ENCODE measurements at places on chromosomes 11 and 22. TPM values are rescaled to one million over a fixed set of nuclear protein-coding genes. Genes with fewer than 3 reads are reported as not detected.

APOA4 gene
- not detected for total RNA-seq

HIPK3 gene
- total RNA-seq = 242 TPM

CASP4 gene
- 83.9 TPM for total RNA-seq

WT1 gene
- 2.3 TPM for total RNA-seq

MRGPRX3 gene
- total RNA-seq = not detected

PNPLA3 gene
- total RNA-seq = 0.37 TPM

LDHAL6A gene
- total RNA-seq = not detected

HBE1 gene
- total RNA-seq = 3.0 TPM

SLC35C1 gene
- 6.2 TPM for total RNA-seq

UBQLN3 gene
- 0.58 TPM for total RNA-seq

MUC6 gene
- total RNA-seq = not detected

DNA sequence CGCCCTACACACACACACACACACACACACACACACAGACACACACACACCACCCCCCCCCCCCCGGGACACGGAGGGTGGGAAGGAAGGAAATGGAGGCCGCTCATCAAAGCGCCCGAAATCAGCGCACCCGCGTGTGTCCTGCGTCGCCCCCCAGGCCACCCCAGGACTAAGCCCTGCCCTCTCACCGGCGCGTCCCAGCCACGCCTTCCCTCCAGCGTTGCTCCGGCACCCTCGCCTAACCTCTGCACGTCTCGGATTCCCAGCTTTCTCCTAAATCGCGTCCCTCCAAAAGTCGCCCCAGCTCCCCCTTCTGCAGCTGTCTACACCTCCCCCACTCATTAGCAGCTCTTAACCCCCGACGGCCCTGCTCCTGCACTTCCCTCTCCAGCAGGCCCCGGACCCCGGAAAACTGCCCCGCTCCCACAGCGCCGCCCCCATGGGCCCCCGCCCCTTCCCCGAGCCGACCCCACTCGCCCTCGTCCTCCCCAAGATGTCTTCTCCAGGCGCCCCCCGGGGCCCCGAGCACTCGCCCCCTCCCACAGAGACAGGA lies 557 bp downstream of the PACSIN2 start:
- no peak for DNase-seq

- DNase-seq = no peak
These were observed 45.2 kb downstream of the SC5D start for GRCh38 chr11:121337740-121338272.

GRCh38 chr11:702462-703461 lies 3.3 kb upstream of the EPS8L2 start:
- no peak for DNase-seq

- DNase-seq = peak; percentile 71
These were observed at the start of gene MED19 for GRCh38 chr11:57711414-57712255. MED19 (minus strand) TSS chr11:57712215; CDS start chr11:57712179, 36 bp downstream.

GRCh38 chr11:73356979-73357860 lies 19.0 kb upstream of the RELT start:
- no peak for DNase-seq

DNA sequence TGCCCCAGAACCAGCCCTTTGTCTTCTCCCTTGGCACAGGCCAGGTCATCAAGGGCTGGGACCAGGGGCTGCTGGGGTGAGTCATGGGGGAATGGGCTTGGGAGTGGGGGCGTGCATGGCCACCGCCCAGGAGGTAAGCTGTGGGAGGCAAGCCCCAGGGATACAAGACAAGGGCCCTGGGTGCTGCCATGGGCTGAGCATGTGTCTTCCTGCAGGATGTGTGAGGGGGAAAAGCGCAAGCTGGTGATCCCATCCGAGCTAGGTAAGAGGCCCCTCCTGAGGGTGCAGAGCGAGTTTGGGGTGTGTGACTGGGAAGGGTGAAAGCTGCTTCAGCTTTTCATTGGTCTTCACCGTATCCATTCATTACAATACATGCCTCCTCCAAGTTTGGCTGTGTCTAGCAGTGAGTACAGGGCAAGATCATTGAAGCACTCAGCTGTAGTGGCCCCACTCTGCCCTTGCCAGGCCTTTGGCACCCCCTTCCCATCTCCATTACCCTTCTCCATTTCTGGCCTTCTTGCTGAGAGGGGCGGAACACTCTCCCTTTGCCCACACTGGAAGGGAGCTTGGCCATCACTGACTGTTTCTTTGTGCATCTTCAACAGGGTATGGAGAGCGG lies 2.5 kb downstream of the FKBP2 start:
- DNase-seq = no peak

GRCh38 chr11:13313005-13313819 lies 35.6 kb downstream of the BMAL1 start:
- DNase-seq = no peak

DNA sequence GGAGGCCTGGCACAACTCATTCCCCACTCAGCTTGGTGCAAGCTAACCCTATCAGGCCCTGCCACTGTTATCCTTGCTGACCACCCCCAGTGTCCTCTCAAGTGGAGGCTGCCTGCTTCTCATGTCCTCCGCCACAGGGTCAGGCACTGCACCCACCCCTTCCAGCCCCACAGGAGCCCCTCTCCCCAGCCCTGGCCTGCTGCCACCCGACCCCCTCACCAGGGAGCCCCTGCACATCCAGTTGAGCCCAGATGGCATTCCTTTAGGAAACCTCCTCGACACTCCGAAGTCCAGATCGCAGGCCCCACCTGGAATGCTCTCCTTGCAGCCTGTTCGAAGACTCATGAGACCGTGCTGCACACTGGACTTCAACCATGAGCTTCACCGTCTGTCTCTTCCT lies 28.0 kb upstream of the IL17RA start:
- DNase-seq = no peak

DNA sequence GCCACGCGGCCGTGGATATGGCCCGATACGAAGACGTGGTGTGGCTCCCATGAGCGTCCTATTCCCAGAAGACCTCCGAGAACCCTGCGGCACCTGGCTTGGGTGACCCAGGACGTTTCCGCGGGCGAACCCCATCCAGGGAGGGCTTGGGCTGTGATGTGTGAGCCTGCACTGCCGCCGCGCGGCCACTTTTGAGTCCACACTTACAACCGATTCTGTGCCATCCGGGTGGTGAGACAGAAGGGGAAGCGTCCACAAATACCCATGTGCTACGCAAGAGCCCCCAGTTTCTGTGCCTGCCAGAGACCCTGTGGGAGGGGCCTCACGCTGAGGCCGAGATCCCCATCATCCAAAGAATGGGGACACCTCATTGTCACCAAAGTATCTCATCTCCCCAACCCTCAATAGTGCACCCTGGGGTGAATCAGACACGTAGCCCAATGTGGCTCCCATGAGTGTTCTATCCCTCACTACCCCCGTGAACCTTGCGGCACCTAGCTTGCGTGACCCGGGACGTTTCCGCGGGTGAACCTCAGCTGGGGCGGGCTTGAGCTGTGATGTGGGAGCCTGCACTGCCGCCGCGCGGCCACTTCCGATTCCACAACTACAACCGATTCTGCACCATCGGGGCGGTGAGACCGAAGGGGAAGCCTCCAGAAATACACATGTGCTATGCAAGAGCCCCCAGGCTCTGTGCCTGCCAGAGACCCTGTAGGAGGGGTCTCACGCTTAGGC lies 4.6 kb upstream of the H19 start:
- no peak for DNase-seq

DNA sequence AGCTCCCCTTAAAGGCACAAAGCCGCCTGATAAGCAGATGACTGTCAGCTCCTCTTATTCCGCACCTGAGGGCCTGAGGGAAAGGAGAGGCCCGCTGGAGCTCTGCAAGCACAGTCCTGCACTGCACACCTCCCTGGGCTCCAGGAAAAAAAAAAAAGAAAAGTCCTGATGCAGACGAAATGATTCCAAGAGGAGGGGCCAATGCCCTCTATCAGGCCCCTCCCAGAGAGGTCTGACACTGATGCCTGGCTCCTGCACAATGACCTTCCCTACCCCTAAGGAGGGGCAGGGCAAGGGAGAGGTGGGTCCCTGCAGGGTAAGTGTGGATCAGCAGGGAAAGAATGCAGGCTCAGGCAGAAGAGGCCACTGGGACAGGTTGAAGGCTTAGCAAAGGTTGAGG lies 572.7 kb downstream of the SOX6 start:
- DNase-seq = no peak

DNA sequence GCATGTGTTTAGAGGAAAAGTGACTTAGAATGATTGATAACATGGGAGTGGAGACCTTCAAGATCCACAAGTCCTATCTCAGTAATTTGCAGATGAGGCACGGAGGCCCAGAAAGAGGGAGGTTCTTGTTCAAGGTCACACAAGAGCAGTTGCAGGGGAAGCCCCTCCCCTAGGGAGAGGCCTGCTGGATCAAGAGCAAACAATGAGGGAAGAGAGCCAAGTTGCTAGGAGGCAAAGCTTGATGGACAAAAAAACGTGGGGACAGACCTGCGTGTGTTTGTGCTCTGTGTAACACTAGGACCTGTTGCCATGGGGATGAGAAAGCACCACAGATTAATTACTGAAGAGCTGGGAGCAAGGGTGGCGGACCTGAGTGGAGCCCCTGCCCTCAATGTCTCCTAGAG lies 6.4 kb upstream of the MFRP start:
- DNase-seq = no peak

DNA sequence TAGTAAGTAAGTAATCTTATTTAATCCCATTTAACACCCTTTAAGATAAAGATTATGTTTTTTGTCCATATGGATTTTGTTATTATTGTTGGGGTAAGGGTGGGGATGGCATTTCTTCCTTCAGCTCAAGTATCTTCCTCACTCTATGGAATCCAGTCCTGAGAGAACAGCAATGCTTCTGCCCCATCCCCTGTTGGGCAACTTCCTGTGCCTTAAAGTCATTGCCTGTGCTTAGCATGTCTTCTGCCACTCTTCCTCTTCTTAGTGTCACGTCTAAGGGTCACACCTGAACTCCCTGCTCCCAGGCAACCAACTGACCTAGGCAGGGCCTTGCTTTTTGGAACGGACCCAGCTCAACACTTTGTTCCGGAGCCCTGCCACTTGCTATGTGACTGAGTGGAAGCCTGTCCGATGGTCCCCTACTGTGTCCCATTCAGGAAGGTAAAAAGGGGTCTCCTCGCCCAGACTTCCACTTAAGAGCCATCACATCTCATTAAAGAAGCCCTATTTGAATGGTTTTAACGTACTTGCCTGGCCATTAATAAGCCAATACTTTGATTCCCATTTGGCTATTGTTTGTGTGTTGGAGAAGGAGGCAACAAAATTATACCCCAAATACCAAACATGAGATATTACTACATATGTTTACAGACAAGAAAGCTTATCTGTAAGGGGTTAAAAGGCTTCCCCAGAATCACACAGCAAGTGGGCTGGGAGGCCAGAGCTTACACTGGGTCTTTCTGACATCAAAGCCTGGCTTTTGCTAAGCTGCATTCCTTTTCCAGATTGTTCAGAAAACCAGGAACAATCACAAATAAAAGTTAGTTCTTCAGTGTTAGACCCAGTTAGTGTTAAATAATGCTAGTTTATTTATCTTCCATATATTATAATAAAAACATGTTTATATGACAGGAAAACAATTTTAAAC lies 59.2 kb downstream of the RAB38 start:
- no peak for DNase-seq

- no peak for DNase-seq
These were observed 372.8 kb upstream of the CCDC179 start for GRCh38 chr11:23233075-23233474.

- DNase-seq = no peak
These were observed 475 bp downstream of the PITPNB start for GRCh38 chr22:27918341-27919221.

DNA sequence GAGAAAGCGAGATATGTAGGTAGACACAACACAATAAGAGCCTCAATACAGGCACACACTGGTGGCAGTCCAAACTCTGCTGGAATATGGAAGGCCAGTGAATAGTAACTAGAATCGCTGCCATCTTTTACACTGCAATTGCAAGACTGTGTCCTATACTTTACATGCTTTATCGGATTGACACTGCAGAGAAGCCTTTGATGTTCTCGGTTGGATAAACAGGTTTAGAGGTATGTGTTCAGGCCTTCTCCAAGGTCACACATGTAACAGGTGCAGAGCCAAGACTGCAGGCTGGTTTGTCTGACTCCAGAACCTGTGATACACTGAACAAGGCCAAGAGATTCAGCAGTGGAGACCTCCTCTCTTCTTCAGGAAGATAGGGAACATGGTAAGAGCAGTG lies 5.1 kb downstream of the SAA1 start:
- DNase-seq = no peak

DNA sequence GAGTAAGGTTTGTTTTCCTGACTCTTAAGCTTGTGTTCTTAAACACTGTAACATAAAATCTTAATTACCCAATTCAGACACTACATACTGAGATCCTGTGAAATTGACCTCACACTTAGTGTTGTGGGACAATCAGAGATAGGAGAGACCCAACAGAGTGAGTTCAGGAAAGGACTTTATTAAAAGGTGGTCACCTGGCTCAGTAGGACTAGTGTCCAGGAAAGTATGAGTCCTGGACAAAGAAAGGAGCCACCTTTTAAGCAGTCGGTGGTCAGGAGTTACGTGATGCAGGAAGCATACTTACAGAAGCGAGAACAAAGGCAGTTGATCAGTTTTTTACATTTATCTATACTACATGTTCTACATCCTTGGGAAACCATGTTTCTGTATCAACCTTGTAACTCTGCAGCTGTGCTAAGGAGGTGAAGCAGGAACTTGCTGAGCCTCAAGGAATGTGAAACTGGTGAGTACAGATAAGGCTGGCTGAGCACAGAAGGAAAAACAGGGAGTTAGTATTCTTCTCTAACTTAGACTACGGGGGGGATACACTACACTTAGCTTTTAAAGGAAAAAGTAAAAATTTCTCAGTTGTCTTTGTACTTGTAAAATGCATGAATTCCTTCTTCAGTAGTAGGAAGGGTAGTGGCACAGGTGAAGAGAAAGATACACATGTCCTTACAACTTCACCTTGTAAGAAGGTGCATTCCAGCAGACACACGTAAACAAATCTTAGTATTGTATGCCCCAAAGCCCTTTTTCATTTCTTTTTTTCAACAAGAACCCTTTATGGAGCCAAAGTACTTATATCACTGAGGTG lies 15.1 kb downstream of the OR51E1 start:
- no peak for DNase-seq

- DNase-seq = no peak
These were observed 3.8 kb downstream of the SMTN start for GRCh38 chr22:31084811-31085492.

DNA sequence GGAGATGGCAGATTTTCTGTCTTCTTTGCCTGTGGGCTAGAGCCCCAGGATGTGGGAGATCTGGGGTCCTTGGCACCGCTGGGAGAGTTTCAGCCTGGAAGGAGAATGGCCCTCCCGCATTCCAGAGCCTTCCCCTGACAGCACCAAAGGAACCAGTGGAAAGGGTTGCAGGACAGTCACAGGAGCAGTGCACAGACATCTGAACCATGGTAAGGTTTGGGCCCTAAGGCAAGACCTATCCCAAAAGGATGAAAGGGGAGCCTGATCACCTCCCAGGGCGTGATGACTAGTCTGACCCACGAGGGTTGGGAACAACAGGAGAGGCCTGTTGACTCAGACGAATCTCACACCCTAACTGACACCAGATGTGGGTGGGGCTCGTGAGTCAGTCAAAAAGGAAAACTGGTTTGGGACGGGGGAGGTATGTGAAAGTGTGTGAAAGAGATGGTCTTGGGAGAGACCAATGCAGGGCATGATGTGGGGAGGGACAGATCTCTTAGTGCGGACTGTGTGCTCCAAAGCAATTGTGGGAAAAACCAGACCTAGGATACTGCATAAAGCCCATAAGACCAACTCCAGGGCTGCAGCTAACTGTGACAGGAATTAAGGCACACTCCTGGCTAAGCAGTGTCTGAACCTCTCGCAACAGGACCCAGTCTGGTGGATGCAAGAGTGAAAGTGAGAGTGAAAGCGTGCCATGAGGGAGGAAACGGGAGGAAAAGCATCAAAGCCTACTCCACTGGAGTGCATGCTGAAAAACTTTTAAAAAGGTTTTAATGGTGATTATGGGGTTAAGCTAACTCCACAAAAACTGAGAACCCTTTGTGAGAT lies 39.1 kb upstream of the GLYAT start:
- no peak for DNase-seq

GRCh38 chr11:106706355-106706754 lies 311.9 kb downstream of the GUCY1A2 start:
- DNase-seq = no peak

Measured in urinary bladder (tissue), 4 donors.